ENCODE measurements at places on chromosomes 7 and 10.

- peak; percentile 3 for DNase-seq
Measured at GRCh38 chr10:85995791-85996190, 370.8 kb downstream of the GRID1 start.

- DNase-seq: no peak
Measured at GRCh38 chr7:46900312-46901263, 681.3 kb downstream of the TNS3 start.

- no peak for DNase-seq
Measured at GRCh38 chr7:22193450-22193983, 163.4 kb downstream of the RAPGEF5 start.

DNA sequence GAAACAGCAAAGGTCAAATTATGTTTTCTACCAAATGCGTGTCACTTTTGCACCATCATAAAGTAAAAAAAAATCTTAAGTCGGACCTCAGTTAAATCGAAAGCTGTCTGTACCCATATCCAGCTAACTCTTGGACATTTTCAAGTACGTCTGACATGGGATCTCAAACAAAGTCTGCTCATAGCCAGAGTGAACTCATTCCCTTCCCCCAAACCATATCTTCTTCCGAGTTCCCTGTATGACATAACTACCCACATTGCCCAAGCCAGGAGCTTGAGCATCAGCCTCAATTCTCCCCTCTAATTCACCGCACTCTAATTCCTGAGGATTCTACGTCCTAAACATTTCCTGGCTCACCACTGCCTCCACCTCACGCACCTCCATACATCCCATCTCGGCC lies 44.8 kb upstream of the TARP start:
- no peak for DNase-seq

DNA sequence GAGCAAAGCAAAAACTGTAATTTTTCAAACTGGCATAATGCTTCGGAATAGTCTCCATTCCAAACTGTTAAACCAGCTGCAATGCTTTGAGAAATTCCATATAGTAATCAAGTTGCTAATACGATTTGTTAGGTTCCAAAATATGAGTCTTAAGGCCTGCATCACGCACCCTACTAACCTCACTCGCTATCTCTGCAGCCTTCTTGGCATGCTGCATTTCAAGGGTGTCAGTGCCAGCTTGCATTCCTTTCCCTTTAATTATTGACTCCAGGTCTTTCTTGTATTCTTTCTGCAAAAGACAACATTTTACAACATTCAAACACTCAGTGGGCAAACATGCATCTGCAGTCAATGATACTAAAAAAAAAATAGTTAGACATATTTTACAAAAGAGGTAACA lies 61.8 kb downstream of the NEBL start:
- DNase-seq: no peak

DNA sequence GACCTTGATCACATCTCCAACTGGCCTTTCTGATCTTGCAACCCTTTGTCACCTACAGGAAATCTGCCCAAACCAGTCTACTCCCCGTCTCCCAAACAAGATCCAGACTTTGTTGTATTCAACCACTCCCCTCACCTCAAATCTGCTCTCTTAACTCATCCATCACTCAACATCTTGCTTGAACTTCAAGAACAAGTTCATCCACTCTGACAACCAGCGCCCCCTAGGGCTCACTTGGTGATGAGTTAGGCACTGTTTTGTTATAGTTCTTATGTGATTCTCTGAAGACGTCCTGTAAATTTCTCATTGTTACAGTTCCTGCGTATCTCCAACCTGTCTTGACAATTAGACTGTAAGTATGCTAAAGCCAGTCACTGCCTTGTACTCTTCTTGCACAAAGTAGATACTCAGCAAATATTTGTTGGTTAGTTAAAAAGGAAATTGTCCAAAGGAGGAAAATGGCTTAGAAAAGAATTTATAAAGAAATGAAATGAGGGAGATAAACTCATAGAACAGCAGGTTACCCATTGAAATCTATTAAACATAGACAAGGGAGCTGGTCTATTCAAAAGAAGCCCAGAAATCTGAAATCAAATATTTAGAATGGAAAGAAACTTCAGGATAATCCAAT lies 5.3 kb downstream of the FRMD4A start:
- peak; percentile 51 for DNase-seq

GRCh38 chr10:127426746-127427145 lies 122.4 kb upstream of the NPS start:
- DNase-seq: no peak

GRCh38 chr7:135704698-135705097 lies 23.3 kb downstream of the SLC13A4 start:
- DNase-seq: no peak

DNA sequence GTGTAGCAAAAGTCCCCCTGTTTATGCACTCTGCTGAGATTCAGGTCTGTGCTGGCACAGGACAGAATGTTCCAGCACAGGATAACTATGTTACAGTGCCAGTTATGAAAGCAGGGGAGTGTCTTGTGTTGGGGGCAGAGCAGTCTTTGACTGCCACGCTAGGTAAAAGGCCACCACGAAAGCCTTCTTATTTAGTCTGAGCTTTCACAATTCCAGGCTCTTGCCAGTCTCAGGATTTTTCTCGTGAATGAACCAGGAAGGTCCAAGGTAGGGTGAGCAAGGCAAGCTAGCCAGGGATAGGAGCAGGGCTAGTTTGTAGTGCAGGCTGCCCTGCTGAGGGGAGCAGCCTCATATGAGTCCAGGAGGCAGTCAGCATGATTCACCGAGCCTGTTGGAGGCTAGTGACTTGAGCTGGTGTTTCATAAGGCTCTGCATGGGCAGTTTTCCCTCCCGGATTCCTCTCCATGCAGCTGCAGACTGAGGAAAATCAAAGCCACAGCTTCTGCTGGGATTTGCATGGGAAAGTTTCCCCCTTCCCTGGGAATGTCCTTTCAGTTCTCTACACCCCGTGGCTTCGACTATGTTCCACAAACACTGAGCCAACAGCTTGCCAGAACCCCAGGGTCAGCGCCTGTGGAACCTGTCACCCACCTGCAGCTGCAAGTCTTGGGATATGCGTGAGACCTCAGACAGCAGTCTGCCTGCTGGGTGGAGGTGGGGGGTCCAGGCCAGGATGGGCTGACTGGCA lies 112.3 kb downstream of the JCAD start:
- DNase-seq: no peak

- DNase-seq: no peak
Measured at GRCh38 chr10:127306479-127306878, 110.1 kb upstream of the INSYN2A start.

- DNase-seq: no peak
Measured at GRCh38 chr10:127420138-127420684, 128.9 kb upstream of the NPS start.

- DNase-seq: no peak
Measured at GRCh38 chr7:70776627-70777101, 355.3 kb upstream of the GALNT17 start.

DNA sequence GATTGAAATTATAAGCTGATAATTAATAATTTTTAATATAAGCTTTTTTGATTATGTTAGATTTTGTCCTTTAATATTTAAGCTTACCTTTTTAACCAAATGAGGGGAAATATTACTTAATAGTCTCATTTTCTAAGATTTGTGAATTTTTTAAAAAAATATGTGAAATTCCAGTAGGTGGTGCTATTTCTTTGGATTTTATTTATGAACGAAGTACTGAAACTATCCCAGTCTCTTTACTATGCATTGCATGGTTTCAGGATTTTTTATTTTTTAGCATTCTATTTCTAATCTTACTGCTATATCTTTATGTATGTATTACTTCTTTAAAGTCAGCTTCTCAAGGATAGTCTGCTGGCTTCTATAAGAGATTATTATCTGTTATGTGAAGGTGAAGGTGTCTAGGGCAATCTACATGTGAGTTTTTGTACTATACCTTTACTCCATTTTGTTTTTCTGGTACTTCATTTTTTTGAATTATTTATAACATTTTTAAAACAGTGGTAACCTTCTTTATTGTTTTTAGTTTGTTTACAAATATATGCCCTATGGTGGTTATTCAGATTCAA lies 78.3 kb downstream of the ATRNL1 start:
- DNase-seq: no peak

- no peak for DNase-seq
Measured at GRCh38 chr7:148903504-148903903, 19.4 kb upstream of the EZH2 start.

DNA sequence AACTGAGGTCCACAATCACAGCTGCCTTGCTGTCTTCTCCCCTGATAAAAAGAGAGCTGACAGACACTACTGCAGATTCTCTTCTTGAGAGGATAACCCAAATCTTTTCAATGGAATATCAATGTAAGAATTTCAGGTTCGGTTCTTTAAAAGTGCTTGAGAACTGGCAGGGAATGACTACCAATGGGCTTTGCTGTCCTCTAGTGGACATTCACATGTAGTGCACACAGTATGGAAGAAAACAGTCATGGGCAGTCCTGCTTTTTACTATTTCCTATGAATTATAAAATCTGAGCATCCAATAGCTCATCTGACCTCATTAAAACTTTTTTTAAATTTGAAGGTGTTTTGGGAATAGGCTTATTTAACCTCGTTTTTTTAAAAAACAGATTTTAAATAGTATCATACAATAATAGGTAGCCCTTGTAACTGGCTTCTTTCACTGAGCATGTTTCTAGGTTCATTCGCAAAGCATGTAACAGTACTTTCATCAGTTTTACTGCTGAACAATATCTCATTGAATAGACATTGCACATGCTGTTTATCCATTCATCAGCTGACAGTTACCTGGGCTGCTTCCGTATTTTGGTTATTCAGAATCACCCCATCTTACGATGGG lies 18.3 kb downstream of the FZD9 start:
- peak; percentile 78 for DNase-seq

DNA sequence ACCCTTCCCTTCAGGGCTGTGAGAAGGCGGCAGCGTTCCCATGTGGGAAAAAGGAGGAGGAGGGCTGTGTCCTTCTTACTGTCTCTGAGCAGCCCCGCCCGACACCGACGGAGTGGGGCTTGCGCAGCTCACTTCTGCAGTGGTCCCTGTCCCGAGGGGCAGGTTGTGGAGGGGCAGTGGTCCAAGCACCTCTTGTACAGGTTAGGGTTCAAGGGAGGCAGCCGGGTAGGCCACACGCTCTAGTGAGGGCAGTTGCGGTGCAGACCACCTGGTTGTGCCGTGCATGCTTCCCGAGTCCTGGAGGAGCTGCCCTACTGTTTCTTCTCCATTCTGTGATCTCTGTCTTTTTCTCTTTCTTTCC lies 32.8 kb downstream of the AGAP3 start:
- DNase-seq: no peak

DNA sequence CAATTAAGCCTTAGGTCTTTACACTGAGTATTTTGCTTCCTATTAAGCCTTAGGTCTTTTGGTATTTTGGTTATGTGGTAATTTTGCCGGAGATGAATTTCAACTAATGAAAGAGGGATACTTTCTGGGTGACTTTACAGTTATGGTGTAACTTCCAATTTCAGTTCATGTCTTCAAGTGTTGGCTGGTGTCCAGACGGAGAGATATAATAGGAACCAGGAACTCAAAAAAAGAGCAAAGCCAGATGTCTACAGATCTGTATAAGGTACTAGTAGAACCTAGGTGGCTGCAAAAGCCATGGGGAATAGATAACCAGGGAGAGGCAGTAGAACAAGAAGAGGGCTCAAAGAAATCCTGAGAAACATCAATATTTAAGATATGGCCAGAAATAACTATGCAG lies 12.3 kb downstream of the ERCC6 start:
- no peak for DNase-seq
